ENCODE measurements at places on chromosomes 13 and 19.

GRCh38 chr19:3440082-3440481 lies 40.2 kb downstream of the SMIM24 start:
- DNase-seq: no peak

GRCh38 chr19:28345811-28346210 lies 867.1 kb downstream of the UQCRFS1 start:
- DNase-seq: no peak

- DNase-seq: no peak
Observed at GRCh38 chr13:47603365-47603764, 397.7 kb downstream of the SUCLA2 start.

GRCh38 chr13:80817979-80818378 lies 477.1 kb upstream of the SPRY2 start:
- DNase-seq: no peak

GRCh38 chr19:50268501-50268900 lies 60.7 kb downstream of the KCNC3 start:
- no peak for DNase-seq

GRCh38 chr13:49341941-49342340 lies 94.2 kb downstream of the CDADC1 start:
- DNase-seq: no peak

- DNase-seq: no peak
Observed at GRCh38 chr13:110133425-110134235, 173.3 kb downstream of the COL4A1 start.

GRCh38 chr19:37953171-37953917 lies 46.3 kb downstream of the SIPA1L3 start:
- DNase-seq: no peak

GRCh38 chr13:97280478-97280877 lies 58.3 kb downstream of the MBNL2 start:
- no peak for DNase-seq

DNA sequence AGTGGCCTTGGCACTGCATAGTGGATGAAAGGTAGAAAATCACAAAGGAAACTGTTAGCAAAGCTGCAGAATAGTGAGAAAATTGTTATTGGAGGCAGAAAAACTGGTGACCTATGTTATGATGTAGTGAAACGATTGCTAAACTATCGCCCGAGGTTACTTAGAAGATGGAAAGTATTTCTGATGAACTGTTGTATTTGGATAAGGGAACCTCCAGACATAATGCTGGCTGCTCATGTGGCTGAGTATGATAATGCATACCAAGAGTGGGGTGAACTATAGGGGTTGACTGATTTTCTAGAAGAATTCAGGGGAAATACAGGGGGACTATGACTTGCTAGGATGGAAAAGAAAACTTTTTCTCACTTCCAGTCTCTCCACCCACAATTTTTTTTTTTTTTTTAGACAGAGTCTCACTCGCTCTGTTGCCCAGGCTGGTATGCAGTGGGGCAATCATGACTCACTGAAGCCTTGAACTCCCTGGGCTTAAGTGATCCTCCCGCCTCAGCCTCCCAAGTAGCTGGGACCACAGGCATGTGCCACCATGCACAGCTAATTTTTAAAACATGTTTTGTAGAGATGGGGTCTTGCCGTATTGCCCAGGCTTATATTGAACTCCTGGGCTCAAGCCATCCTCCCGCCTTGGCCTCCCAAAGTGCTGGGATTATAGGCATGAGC lies 4.4 kb upstream of the EID2 start:
- DNase-seq: no peak

GRCh38 chr13:79614250-79614918 lies 133.4 kb downstream of the NDFIP2 start:
- no peak for DNase-seq

DNA sequence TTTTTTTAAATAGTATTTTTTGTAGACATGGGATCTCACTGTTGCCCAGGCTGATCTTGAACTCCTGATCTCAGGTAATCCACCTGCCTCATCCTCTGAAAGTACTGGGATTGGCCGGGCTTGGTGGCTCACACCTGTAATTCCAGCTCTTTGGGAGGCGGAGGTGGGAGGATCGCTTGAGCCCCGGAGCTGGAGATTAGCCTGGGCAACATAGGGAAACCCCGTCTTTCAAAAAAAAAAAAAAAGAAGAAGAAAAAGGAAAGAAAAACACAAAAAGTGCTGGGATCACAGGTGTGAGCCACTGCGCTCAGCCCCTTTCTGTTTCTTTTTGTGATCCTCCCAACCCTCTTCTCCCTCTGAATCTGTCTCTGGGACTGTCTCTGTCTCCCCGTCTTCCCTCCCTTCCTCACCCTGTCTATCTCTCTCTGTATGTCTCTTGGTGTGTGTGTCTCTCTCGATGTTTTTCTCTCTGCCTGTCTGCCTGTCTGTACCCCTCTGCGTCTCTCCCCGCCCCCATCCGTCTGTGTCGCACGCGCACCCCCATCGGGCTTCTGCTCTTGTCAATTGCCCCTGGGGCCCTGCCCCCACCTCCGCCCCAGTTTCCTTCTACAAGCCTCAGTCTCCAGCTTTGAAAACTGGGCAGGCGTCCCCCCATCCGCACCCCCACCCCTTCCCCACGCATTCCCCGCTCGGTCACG lies 540 bp upstream of the ZFP36 start:
- no peak for DNase-seq

- no peak for DNase-seq
Observed at GRCh38 chr13:98537740-98538139, 39.2 kb downstream of the STK24 start.

DNA sequence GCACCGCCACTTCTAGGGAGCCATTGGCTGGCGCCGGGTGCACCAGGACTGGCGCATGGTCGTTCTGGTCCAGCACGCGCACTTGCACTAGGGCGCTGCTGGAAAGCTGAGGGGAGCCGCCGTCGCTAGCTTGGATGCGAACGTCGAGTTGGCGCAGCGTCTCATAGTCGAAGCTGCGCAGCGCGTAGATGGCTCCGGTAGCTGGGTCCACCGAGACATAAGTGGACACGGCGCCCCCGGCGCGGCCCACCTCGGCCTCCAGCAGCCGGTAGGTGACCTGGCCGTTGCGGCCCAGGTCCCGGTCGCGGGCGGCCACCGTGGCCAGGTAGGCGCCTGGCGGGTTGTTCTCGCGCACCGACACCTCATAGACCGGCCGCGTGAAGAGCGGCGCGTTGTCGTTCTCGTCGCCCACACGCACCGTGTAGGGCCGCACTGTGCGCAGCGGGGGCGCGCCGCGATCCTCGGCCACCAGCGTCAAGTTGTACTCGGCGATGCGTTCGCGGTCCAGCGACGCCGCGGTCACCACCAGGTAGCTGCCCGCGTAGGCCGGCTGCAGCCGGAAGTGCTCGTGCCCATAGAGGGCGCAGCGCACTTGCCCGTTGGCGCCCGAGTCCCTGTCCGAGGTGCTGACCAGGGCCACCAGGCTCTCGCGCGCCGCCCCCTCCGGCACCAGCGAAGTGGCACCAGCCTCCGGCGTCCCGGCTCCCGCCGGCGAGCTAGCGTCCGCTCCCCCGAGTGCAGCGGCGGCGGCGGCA lies 1.7 kb downstream of the PCDH8 start:
- no peak for DNase-seq

- no peak for DNase-seq
Observed at GRCh38 chr19:41548954-41549688, 26.8 kb upstream of the CEACAM21 start.

DNA sequence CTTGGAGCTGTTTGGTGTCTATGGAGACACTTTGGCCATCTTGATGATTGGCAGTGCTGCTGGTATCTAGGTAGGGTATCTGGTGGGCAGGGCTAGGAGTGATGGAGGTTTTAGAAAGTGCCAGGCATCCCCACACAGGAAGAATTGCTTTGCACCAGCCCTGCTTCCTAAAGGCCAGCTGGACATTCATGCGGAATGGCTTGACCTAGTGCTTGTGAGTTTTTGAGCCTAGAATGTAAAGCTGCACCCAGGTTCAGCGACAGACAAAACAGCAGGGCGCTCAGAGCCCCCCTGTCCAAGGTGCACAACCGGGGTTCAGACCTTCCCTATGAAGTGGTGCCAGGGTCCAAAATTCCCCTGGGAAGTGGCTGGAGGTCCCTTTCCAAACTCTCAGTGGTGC lies 93.1 kb downstream of the ING1 start:
- no peak for DNase-seq

- DNase-seq: no peak
Observed at GRCh38 chr13:113109151-113110047, 3.8 kb downstream of the F7 start.

DNA sequence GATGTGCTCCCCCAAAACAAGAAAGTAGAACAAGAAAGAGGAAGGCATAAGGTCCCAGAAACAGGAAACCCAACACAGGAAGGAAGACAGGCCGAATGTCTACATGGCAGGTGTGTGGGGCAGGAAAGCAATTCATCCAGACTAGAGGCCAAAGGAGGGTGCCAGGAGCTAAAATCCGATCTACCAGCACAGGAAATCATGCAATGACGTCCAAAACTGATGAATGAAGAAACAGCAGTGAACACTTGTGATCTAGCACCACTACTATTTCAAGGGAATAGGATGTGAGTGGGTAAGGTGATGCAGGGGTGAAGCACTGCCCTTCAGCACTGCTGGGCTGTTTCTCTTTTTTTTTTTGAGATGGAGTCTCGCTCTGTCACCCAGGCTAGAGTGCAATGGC lies 59.1 kb downstream of the DOCK9 start:
- no peak for DNase-seq

- DNase-seq: peak; percentile 41
Observed at GRCh38 chr13:36919833-36920615, at the start of gene SMAD9. SMAD9 (minus strand) TSS chr13:36920238; CDS start chr13:36879689, 40,549 bp downstream.

DNA sequence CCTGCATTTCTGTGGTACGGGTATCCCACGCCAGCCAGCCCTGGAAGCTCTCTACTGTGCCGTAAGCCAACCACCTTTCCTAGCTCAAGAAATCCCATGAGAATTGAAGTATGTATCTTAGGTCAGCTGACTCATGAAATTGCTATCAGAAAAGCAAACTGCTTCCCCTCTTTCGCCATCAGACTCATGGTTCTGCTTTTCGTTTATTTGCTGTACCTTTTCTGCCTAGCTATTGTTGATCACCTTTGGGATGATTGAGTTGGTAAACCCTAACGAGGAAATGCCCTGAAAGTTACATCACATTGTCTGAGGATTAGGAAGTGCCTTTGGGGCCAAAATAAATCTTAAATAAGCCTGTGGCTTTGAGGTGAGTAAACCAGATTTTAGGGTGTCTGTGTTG lies at the start of gene ADGRE3:
TSS of gene ADGRE3 (minus strand) at position 81 of the 400 bp plus-strand sequence. CDS start at position 7, 74 bp downstream.
- no peak for DNase-seq

GRCh38 chr13:113393563-113394338 lies 29.8 kb upstream of the GRTP1 start:
- peak; percentile 45 for DNase-seq

- peak; percentile 43 for DNase-seq
Observed at GRCh38 chr19:44847144-44848035, 1.3 kb downstream of the NECTIN2 start.

DNA sequence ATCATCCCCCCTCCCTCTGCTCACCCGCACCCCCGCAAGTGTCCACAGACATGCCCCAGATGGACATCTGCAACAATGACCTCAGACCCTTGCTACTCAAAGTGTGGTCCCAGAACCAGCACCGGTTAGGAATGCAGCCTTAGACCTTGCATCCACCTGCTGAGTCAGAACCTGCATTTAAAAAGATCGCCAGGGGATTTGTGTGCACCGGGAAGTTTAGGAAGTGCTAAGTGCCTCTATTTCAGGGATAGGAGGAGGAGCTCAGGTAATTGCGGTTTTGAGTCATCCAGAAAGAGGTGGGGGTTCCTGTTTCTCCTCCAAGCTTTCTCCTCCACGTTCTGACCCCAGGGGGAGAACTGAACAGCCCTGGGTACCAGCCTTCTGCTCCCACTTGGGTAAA lies 46.2 kb downstream of the CACNA1A start:
- no peak for DNase-seq

DNA sequence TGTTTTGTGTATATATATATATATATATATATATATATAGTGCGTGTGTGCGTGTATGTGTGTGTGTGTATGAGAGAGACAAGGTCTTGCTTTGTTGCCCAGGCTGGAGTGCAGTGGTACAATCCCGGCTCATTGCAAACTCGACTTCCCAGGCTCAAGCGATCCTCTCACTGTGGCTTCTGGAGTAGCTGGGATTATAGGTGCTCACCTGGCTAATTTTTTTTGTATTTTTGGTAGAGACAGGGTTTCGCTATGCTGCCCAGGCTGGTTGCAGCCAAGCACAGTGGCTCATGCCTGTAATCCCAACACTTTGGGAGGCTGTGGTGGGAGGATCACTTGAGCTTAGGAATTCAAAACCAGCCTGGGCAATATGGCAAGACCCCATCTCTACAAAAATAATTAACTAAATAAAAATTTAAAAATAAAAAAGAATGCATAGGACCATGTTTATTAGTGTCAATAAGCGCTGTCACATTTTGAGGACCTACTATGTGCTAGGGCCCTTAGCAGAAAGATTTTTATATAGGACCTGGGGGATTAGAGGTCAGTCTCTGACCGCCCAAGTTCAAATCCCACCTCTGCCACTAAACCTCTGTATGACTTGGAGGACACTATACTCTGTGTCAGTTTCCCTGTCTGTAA lies 1.8 kb downstream of the PVR start:
- DNase-seq: no peak

DNA sequence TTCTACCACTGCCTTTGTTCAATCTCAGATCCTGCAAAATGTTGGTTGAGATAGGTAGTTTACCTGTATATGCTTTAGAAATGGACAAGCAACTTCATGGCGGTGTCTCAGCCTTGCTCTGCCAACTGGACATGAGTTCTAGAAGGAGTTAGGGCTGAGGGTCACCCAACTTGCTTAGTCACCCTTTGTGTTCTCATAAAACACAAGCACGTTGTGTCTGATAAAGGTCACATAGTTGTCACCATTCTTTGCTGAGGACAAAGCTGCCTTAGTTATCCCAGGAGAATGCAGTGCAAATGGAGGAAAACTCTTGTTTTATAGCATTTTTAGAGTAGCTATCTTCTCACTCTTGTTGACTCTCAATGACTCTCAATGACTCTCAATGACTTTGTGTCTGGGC lies 218.4 kb upstream of the TMTC4 start:
- no peak for DNase-seq

- DNase-seq: no peak
Observed at GRCh38 chr13:39825886-39826285, 170.4 kb downstream of the COG6 start.

GRCh38 chr13:49908637-49909036 lies 27.5 kb downstream of the SPRYD7 start:
- DNase-seq: no peak

DNA sequence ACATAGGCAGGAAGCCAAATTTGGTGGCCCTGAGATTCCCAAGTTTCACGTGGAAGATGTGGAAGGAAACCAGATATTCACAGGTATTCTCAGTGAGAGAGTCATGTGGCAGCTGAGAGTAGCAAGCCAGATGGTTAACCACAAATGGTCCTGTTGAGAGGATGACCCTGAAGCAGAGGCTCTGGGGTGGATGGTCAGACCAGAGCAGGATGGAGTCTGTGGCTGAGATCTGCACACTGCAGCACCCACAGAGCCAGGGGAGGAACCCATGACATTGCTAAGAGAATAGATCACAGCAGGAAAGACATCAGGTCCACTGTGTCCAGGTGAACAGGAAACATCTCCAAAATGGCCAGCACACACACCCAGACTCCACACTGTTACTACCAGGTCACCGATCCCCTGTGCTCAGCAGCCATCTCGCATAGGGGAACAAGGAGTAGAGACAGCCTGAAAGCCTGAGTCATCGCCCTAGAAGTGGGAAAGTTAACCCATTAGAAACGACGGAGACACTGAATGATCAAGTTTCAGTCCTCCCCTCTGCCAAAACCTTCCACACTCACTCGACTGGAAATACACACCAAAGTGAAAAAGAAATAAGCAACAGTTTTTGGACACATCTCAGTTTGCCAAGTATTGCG lies 160.0 kb downstream of the RBM26 start:
- no peak for DNase-seq

All from stromal cell of bone marrow (primary cell).